ENCODE measurements at places on chromosomes 4 and X.

DNA sequence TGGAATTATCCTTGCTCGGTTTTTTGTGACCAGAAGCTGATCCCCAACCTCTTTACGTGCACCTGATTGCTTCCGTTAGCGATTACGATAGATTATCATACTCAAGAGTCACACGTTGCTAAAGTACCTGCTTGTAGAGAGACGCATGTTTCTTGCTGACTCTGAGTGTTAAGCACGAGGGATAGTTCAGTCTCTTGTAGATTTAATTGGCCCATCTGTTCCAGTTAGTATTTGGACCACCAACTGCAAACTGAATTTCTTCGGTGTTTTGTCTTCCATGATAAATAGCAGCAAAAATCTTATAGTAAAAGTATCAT is 516 bp upstream of the COX18 start:
- no peak for DNase-seq

- no peak for DNase-seq
These were observed 1858.6 kb upstream of the ADGRL3 start for GRCh38 chr4:59341506-59341905.

DNA sequence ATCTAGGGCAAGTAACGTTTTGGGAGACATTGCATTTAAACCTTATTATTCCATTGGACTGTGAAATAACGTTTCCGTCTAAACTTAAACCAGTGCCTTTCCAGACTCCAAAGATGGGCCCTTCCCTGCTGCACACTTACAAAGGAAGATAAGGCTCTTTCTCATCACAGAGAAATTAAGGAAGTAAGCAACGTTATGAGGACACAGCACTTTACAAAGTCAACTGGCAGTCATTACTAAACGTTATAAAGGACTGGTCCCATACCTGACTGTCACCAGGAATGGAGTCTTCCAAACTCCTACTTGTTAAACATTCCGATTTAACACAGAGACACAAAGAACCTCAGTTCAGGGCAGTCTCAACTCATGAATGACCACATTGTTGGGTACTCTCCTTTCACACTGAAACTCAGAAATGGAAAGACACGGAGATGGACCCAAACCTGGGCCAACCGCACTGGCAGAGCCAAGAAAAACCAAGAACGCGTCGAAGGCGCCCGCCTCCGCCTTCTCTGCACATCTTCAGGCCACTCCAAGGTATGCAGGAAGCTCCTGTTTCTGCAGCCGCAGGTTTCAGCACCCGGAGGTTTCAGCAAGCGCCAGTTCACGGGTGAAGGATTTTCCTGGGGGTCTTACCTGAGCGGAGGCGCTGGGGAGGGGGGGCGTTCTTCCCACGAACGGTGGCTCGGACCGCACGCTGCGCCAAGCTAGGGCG is 670 bp downstream of the PAPSS1 start:
- no peak for DNase-seq

GRCh38 chr4:47926667-47927258 is 12.4 kb upstream of the NFXL1 start:
- DNase-seq, result no peak

GRCh38 chr4:68349279-68349648 is 626 bp downstream of the YTHDC1 start:
- no peak for DNase-seq

DNA sequence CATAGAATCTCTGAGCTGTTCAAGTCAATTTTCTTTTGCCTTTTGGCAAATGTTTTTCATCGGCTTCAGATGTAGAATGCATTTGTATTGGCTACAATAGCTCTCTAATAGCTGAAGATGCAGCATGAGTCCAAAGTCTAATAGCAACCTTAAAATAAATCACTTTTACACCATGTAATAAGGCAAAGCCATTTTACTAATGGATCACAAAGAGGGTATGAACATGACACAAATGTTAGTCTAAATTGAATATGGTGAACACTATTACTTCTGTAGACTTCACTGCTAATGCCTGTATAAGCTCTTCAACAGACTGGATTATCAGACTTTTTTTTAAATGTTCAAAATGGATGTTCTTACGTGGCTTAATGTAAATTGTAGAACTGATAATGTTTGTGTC is 645.3 kb downstream of the TLL1 start:
- no peak for DNase-seq

DNA sequence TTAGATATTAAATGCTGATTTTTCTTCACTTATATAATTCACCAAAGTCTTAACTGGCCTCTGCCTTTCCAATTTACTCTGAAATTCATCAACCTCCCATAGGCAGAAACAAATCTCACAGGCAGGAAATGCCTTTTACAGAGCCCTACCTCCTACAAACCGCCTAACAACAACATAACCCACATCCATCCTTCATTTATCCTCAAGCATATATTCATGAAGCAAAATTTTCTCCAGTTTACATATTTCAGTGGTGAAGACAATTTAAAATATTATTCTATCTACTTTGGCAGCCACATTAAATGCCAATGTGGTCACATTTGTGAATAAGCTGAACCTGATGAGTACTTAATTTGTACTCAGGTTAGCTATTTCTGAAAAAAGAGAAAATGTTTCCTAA is 30.3 kb downstream of the SEPSECS start:
- DNase-seq, result no peak

DNA sequence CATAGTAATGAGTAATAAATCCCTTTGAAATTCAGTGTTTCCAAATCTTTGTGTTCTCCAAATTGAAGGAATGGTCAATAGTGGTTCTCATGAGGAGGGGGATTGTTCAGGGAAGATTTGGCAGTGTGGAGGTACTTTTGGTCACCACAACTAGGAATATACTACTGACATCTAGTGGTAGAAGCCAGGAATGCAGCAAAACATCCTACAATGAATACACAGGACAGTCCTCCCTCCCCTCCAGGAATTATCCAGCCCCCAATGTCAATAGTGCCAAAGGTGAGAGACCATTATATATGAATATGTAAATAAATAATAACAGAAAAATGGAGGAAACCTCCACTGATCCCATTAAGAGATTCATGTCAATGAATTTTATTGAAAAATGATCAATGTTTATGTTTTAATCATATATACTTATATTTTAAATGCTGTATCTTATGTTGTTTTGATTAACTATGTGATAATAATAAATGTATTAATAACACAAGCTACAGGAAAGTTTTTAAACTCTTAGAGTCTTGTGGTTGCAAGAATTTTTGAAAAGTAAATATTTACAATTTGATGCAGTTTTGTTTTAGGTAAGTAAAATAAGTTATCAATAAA is 14.4 kb upstream of the FAM9A start:
- DNase-seq, result no peak

All from GM18507 (cell line).